Suprapubic skin (tissue), 4 donors: ENCODE measurements at places on chromosomes 1 and 21. TPM values are rescaled to one million over a fixed set of nuclear protein-coding genes. Genes with fewer than 3 reads are reported as not detected.

The RXFP4 gene
- total RNA-seq = not detected

The LCA5L gene
- total RNA-seq = 1.2 TPM

The CYP4Z1 gene
- 0.81 TPM for total RNA-seq

DNA sequence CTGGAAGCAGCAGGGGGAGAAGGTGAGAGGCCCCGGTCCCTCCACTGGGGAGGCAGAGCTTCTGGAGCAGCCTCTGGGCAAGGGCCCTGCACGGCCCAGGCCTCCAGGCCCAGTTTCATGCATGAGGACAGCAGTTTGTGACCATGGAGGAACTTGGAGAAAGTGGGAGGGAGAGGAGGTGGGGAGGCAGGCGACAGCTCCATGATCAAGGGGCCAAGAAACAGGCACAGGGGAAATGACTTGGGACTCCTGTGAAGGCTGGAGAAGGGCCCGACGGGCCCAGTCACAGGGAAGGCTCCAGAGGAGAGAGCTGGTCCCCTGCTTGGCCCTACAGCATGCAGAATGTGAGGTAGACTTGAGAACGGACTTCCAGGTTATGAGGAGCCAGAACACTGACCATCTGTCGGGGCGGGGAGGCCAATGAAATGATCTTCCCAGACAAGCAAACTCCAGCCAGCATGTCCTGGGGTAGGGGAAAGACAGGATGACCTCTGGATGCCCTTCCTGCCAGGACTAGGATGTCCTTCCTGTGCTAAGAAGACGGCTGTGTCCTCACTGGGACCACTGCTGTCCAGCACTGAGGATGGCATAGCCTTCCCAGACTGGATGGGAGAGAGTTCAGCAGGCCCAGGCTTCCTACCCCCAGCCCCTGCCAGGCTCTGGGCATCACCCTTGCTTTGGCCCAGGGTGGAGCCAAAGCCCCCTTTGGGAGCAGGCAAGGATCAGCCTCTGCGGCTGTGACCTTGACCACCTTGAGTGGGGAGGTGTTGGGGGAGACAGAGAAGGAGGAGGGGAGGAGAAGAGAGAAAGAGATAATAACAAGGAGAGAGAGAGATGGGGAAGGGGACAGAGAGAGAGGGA is 548.2 kb downstream of the PTPRU start:
- DNase-seq = no peak
- H3K4me3 ChIP-seq = no peak overlapping the region

DNA sequence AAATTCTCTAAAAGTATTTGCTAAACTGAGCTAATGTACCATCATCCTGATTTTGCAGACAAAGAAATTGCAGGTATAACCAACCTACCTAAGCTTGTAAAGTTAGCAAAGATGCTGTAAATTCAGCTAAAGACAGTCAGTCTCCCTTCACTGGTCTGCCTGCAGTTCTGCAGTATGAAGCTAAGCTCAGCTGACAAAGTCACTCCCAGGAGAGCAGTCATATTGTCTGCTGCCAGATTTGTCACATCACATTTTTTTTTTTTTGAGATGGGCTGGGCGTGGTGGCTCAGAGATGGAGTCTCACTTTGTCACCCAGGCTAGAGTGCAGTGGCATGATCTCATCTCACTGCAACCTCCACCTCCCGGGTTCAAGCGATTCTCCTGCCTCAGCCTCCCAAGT is 8.9 kb upstream of the CMPK1 start:
- no peak overlapping the region for H3K4me3 ChIP-seq
- H3K36me3 ChIP-seq = no peaks in the 10 kb centered on the region
- no peak for DNase-seq
- no peaks in the 10 kb centered on the region for H3K27me3 ChIP-seq

GRCh38 chr1:221029981-221030649 is 150.9 kb downstream of the HLX start:
- no peak for DNase-seq
- H3K4me3 ChIP-seq = no peak overlapping the region
- H3K27me3 ChIP-seq = no peaks in the 10 kb centered on the region
- no peaks in the 10 kb centered on the region for H3K36me3 ChIP-seq

- peaks cover 18% of the 10 kb centered on the region for H3K4me1 ChIP-seq
- no peaks in the 10 kb centered on the region for H3K27me3 ChIP-seq
Measured at GRCh38 chr1:93323185-93323820, 22.4 kb upstream of the DR1 start.

GRCh38 chr1:245317217-245317616 is 162.4 kb downstream of the KIF26B start:
- peaks cover 5% of the 10 kb centered on the region for H3K4me1 ChIP-seq
- H3K4me3 ChIP-seq = no peak overlapping the region
- no peaks in the 10 kb centered on the region for H3K27me3 ChIP-seq
- H3K36me3 ChIP-seq = no peaks in the 10 kb centered on the region
- no peak overlapping the region for H3K27ac ChIP-seq
- no peak for DNase-seq

GRCh38 chr1:208145167-208145566 is 99.0 kb downstream of the PLXNA2 start:
- H3K36me3 ChIP-seq = no peaks in the 10 kb centered on the region
- no peak overlapping the region for H3K4me3 ChIP-seq
- no peaks in the 10 kb centered on the region for H3K27me3 ChIP-seq
- no peak for DNase-seq
- no peak overlapping the region for H3K27ac ChIP-seq
- H3K4me1 ChIP-seq = peaks cover 26% of the 10 kb centered on the region
